Pericardium fibroblast (primary cell): ENCODE measurements at places on chromosomes 6 and 20. TPM values are rescaled to one million over a fixed set of nuclear protein-coding genes. Genes with fewer than 3 reads are reported as not detected.

The C6orf120 gene
- 63.1 and 69.4 TPM in 2 replicates for total RNA-seq

The WFDC6 gene
- not detected in 2 replicates for total RNA-seq

The EYS gene
- total RNA-seq = not detected in 2 replicates

The SERPINB6 gene
- total RNA-seq = 97.1 and 107 TPM in 2 replicates

The SLC26A8 gene
- total RNA-seq = not detected in 2 replicates

The FOXC1 gene
- total RNA-seq = 5.4 and 7.8 TPM in 2 replicates
